ENCODE measurements at places on chromosomes 1 and 21.
A peak's percentile ranks its signal among the peaks of the same experiment; 100 is the strongest.

DNA sequence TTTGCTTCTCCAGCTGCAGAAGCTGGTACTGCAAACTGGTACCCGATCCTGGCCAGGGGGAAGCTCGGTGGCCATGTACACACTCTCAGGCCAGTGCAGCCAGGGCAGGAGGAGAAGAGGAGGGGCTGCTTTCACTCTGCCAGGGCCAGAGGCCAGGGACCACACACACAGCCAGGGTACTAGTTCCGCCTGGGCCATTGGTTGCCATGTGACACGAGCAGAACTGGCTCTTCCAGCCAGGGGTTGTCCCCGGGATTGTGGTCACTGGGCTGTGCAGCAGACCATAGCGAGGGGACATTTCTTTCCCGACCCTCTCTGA, 3.7 kb upstream of the SHISAL2A start:
- DNase-seq: no peak

DNA sequence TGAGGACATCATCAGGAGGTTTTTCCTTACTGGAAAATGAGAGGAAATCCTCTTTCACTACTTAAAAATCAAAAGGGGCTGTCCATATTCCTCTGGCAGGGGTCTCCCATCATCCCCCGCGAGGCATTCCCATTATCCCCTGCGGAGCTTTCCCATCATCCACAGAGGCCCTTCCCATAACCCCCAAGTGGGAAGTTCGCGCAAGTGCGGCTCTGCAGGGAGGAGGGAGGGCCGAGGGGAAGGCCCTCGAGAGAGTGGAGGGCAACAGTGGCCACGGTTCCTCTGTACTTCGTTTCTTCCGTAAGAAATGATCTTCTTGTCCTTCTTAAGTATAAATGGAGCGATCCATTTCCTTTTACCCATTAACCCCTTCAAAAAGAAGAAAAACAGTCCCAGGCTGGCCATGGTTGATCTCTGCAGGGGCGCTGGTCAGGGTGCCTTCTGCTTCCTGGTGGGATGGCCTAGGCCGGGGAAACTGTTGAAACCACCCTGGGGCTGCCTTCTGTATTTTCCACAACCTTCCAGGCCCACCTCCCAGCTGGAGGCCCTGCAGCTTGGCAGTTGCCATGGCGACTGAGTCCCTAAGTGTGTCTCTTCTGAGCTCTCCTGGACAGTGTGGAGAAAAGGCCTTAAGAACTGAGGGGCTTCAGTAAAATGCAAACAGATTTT, 3.6 kb upstream of the RSPH1 start:
- DNase-seq: no peak

GRCh38 chr1:27430903-27431600, 38.6 kb downstream of the GPR3 start:
- peak; percentile 22 for DNase-seq

- DNase-seq: peak; percentile 12
These were observed 4.7 kb downstream of the SELENBP1 start for GRCh38 chr1:151367658-151368392.

DNA sequence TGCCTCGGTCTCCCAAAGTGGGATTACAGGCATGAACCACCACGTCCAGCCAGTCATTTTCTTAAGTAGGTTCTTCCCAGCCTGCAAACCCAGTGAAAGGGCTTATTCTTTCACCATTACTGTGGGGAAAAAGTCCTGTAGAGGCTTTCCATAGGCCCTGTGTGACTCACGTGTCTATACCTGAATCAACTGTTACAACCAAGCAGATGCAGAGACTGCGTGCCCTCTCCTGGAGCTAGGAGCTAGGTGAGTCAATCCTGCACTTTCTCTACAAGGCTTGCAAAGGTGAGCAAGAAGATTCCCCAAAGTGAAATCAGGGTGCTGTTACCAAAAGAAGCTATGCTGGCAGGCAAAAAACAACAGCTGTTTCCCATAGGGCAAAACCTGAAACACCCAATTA, 13.8 kb upstream of the MPZL1 start:
- no peak for DNase-seq

- no peak for DNase-seq
These were observed 15.1 kb downstream of the OR6F1 start for GRCh38 chr1:247701338-247701737.

DNA sequence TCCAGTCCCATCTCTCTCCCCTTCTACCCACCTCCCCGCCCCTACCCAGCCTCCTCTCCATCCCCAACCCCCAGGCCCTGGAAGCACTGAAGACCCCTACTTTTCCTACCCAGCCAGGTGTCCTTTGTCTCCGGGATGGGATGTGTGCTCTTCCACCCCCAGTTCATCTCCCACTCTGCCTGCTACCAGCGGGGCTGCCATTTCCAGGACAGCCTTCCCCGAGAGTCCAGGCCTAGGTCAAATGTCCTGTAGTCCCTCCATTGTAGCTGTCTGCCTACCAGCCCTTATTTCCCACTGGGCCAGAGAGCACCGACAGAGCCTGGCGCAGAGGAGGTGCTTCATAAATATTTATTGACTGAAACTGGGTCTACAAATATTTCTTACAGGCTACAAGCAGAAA, 72.0 kb upstream of the TLR5 start:
- DNase-seq: no peak

- no peak for DNase-seq
These were observed 106.3 kb downstream of the PRRX1 start for GRCh38 chr1:170770254-170770653.

DNA sequence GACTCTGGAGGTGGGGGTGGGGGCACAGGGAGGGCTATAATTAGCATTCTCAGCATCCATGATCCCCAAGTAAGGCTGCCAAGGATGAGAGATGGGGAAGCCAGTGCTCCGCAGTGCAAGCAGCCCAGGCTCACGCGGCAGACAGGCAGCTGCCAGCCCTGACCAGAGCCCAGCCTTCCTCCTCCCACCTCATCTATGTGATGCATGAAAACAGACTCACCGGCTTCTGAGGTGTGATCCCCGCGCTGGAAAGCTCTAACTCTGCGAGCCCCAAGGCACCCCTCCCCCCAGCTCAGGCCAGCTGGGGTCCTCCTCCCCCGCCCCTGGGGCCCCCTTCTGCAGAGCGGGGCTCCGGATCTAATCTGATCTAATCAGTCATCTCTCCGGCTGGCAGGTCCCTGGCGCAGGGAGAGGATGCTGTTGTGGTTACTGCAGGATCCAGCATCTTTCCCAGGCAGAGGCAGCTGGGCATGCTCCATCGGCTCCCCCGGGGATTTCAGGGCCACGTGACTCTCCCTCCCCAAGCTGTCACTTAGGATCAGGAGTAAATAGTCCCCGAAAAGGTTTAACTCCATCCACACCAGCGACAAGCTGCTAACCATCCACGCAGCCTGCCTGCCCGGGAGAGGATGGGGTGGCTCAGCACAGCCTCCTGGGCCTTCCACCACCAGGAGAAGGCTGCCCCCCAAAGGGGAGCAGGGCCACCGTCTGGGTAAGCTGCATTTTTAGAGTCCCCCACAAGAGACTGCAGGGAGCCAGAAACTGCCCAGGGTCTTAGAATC, at the start of gene PLEKHA6:
Gene PLEKHA6, minus strand, starts transcription at position 456 of the 782 bp plus-strand sequence. CDS start 86,202 bp downstream, outside the sequence.
- peak; percentile 60 for DNase-seq

DNA sequence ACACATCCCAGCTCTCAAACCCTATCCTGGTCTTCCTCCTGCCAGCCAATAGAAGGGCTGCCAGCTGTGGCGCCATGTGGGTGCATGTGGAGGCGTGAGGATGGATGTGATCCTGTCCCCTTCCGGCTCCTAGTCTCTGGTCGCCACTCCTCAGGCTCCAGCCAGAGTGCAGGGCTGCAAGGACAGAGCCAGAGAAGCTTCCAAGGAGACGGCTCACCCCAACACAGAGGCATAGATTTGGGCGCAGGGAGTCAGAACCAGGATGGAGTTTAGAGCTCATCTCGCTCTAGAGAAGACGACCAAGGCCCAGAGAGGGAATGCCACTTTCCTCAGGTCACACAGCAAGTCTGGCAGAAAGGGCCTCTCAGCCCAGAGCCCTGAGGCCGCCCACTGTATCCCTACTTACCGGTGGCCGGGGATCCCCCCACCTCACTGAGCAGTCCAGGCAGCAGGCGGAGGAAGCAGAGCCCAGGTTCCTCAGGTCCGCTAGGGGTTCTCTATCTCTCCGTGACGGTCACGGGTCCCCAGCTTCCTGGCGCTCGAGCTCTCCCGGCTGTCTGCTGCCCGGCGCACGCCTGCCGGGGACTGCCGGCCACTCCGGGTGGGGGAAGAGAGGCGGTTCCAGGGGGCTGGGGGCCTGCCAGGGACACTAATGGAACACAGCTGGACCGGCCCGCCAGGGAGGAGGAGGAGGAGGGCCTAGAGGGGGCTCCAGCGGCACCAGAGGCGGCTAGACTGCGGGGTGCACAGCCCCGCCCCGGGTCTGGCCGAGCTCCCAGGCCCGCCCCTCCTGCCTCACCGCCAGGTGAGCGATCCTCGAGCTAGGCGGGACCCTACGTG, at the start of gene COL16A1:
Gene COL16A1, minus strand, starts transcription at position 587 of the 840 bp plus-strand sequence. CDS start 1,824 bp downstream, outside the sequence.
- DNase-seq: peak; percentile 71

DNA sequence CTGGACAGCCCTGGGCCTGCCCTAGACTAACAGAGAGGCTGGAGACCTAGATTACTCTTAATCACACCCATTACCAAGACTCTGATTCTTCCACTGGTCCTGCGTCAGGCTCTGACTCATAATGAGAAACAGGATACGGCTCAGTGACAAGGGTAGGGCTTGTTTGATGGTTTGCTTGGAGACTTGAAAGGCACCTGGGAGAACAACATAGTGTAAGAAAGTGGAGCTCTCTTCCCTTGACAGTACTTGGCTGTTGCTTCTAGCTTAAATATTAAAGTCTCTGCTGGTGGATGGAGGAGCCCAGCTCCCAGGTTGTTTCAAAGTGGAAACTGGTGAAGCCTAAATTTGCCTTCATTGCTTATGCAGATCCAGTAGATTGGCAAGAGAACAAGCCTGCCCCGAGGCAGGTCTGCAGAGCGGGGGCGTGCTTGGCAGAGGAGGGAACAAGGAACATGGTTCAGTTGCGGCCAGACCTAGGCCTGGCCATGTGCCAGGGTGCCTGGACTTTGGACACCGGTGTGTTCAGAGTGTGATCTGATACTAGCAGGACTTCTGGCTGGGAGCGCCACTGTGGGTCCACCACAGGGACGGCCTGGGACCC, 480.6 kb downstream of the CAMTA1 start:
- DNase-seq: peak; percentile 72

- no peak for DNase-seq
These were observed 142.2 kb downstream of the RABGAP1L start for GRCh38 chr1:174301295-174302077.

DNA sequence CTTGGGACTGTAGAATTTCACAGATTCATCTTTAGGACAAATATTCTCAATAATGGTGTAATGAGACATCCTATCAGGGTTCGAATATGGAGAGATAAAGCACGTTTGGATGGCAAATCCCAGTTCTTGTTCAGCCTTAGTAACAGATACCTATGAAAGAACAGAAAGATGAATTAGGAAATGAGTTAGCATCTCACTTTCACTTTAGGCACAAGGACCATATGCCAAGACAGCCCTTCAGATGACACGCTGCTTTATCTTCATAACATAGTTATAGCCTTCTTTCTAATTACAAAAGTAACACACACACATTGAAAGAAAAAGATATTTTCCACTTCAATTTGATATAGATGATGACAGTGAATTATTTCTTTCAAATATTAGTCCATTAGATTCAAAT, 173.6 kb downstream of the TGFBR3 start:
- DNase-seq: no peak

- DNase-seq: no peak
These were observed 66.0 kb upstream of the CLDN14 start for GRCh38 chr21:36545776-36546511.

DNA sequence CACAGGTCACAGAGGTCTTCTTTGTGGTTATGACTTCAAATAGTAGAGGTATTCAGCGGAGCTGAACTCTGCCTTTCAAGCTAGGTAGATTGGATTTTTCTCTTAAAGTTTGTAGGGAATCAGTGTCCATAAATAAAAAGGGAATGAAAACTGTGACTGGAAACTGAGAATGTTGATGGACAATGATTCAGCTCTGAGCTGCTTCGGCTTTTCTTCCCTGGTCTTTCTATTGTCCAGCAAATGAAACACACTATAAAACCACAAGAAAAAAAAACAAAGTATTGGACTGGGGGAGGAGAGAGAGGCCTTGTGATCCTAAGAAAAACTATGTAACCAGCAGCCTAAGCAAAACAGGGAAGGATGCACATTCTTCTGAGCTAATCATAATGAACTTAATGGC, 11.1 kb downstream of the TNNI3K start:
- no peak for DNase-seq

DNA sequence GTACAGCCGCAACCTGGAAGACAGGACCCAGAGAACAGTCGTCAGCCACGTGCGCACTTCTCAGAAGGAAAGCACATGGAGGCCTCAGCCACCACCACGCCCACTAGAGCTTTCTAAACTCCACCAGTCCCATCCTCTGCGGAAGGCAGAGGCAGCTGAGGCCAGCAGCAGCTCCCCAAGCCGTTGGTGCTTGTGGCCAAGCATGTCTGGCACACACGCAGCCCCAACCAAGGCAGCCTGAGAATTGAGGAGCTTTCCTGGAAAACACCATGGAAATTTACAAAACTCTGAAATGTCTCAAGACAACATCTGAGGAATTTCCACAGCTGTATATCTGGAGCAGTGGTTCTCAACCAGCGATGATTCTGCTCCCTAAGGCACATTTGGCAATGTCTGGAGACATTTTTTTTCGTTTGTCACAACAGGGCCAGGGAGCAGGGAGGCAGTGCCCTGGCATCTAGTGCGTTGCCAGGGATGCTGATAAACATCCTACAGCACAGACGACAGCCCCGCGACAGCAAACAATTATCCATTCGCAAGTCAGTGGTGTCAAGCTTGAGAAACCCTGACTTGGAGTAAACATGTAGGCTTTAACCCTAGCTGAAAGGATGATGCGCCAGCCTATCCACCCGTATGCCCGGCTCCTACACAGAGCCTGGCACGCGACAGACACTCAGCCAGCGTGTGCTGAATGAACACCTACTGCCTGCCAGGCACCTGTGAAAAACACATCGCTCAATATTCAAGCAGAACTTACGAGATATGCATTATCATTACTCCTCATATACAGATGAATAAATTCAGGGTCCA, 24.7 kb downstream of the NPHP4 start:
- DNase-seq: no peak

GRCh38 chr1:224271106-224271505, 58.9 kb downstream of the NVL start:
- no peak for DNase-seq

DNA sequence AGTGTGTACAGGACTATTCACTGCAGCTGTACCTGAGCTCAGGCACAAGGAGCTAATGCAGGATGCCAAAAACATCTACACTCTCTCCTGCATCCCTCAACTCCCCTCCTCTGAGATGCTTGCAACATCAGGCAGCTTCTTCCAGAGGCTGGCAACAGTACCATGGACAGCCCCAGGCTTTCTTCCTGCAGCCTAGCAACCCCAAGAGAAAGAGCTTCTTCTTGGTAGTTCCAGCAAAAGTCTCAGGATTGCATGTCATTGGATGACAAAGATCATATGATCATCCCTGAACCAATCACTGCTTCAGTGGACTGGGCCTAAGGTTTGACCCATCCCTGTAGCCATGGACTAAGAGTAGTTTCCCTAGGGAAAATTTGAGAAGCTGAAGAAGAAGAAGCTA, 46.7 kb downstream of the CAMK2N1 start:
- peak; percentile 32 for DNase-seq

DNA sequence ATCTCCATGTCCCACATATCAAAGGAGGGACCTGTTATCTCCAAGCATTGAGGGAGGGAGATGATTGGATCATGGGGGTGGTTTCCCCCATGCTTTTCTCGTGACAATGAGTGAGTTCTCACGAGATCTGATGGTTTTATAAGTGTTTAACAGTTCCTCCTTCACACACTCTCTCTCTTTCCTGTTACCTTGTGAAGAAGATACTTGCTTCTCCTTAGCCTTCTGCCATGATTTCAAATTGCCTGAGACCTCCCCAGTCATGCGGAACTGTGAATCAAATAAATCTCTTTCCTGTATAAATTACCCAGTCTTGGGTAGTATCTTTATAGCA, 91.6 kb downstream of the DDAH1 start:
- DNase-seq: no peak

Data from fibroblast of villous mesenchyme (primary cell).